ENCODE measurements at places on chromosomes 5 and 9.
A peak's percentile ranks its signal among the peaks of the same experiment; 100 is the strongest.

DNA sequence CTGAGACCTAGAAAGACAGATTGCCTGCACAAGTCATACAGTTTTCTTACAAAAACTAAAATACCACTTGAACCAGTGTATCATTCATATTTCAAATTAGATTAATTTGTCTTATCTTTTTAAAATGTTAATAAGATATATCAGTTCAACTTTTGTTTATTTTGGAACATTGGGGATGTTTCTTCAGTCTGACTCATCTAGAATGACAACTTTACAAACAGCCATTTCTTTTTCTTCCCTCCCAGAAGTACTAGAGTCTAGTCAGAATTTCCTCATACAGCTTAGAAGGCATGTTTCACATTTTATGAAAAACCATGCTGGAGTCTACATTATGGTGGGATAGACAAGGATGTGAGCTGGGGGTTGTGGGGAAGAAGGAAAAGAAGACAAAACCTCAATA, 262.5 kb downstream of the NFIB start:
- no peak for DNase-seq

DNA sequence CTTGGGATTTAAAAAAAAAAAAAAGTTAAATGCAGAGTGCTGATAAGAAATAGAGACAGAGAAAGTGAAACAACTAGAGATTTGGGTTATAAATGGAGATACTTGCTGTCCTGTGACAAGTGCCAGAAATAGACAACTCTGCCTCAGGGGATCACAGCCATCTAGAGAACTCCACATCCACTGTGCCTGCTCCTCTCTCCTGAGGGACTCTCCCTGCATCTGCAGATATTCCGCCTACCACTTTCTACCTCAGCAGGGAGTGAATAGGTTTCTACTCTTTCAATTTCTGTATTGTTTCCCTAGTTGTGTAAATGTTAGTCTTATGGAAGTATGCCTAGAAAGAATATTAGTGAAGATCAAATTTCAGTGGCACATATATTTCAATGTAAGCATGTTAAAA, 307.2 kb downstream of the HTR1A start:
- no peak for DNase-seq

DNA sequence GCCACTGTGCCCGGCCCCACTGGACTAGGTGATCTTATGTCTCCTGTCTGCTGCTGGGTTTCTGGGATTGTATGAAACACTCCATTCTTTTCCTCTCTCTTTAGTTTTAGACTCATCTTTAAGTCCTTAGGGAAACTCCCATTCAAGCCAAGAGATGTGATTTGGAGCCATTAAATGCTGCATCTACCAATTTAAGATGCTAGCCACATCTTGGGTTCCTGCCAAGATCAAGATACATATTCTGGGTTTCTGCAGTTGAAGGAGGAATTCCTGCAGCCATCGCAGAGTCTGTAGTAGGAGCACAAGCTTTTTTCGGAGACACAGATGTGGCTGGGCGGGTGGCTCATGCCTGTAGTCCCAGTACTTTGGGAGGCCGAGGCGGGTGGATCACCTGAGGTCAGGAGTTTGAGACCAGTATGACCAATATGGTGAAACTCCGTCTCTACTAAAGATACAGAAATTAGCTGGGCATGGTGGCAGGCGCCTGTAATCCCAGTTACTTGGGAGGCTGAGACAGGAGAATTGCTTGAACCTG, 23.2 kb downstream of the STXBP1 start:
- DNase-seq, result no peak

- DNase-seq, result peak; percentile 42
Observed at GRCh38 chr5:61675015-61675692, 343.1 kb downstream of the ZSWIM6 start.

- no peak for DNase-seq
Observed at GRCh38 chr9:33320230-33320567, 29.9 kb downstream of the NFX1 start.

GRCh38 chr5:32951003-32951402, 239.9 kb downstream of the NPR3 start:
- DNase-seq, result no peak

DNA sequence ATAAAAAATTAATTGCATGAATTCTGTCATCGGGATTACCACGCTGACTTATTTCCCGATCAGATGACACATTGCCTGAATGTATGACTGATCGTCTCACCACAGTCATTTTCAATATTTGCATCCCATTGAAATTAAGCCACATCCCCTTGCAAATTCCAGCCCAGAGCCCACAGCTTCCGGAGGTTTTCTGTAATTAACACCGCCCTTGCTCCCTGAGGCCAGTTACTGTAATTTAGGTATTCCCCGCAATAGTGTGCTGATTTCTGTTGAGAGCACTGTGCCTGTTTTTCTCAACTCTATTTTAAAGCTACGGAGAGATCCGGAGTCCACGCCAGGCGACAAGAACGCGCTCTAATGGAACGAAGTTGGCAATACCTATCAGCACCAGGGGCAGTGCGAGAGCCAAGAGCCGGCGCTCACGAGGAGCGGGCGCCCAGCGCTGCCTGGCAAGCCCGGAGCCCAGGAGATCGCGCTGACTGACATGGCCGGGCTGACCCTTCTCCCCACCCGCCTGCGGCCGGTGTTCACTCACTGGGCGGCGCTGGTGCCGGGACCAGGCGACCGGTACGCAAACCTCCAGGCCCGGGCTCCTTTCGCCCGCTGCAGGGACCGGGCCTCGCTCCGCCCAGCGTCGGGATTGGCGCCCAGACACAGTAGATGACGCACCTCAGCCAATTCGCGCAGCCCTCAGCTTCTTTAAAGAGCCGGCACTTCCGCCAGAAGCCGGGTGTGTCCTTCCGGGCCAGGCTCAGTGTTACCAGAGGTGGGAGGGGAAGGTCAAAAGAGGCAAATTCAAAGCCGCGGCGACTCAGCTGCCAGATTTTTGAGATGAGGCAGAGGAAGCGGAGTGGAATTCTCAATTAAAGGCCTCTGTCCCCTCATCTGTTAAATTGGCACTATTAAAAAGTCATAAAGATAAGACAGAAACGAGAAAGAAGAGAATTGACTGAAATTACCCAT, at the start of gene PLGRKT:
Gene PLGRKT, minus strand, starts transcription at position 672 of the 963 bp plus-strand sequence. CDS start 5,948 bp downstream, outside the sequence.
- peak; percentile 78 for DNase-seq

DNA sequence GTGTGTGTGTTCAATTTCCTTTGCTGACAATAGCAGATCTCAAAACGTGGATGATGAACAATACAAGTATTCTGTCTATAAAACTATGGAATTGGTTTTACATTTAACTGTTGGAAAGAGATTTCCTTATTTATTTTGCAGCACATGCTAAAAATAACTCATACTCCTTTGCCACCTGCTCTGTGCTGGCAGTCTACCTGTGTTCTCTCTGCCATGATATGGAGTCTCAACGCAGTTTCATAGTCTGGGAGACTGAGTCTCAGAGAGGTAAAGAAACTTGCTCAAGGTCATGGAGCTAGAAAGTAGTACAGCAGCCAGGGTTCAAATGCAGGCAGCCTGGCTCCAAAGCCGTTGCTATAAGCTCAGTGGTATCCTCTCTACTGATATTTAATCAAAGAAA, 466.0 kb upstream of the DAP start:
- no peak for DNase-seq

- no peak for DNase-seq
Observed at GRCh38 chr5:57698802-57699201, 216.2 kb upstream of the ACTBL2 start.

DNA sequence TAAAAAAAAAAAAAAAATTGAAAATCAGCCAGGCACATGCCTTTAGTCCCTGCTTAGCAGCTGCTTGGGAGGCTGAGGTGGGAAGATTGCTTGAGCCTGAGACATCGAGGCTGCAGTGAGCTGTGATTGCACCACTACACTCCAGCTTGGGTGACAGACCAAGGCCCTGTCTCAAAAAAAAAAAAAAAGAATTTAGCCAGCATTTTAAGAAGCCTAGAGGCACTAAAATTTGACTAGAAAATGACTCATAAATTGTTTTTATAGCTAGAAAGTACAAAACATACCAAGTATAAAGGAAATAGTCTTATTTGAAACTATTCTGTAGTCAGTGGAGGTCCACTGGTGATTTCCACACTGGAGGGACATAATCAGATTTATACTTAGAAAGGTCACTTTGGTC, 17.5 kb downstream of the LRRC70 start:
- DNase-seq, result no peak

GRCh38 chr9:5455181-5455580, 4.8 kb downstream of the CD274 start:
- DNase-seq, result no peak

DNA sequence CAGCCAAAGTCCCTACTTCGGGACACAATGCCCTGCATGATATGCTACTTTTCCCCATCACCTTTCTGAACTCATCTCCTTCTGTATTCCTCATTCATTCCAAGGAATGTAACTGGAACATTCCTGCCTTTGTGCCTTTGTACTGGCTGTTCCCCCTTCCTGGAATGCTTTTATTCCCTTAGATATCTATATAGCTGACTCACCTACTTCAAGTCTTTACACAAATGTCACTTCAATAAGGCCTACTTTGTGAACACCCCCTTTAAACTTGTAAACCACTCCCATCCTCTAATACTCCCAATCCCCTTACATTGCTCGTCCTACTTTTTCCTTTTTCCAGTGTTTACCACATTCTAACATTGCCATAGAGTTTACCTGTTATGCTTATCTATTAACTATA, 2.4 kb downstream of the NOL6 start:
- no peak for DNase-seq

DNA sequence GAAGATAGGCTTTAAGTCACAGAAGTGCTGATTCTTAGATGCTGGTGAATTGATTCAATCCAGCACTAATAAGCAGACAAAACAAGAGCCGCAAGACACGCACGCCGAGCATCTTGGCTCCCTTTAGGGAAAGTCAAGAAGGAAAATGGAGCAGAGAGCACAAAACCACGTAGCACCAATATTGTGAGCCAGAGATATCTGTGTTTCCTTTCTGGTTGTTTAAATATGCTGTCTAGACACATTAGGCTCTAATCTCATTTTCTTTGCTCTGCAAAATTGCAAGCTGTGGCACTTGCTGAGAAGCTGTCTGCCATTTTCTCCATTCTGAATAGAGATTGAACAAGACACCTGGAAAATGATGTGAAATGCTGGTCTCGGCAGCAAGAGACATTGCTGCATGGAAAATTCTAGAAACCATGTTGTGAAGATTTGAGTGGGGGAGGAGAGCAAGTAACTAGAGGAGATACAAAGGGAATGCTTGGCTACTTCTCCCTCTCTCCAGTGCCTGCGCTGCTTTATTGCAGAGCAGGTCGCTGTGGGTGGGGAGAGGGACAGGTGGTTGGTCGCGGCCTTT, 336.3 kb downstream of the MED10 start:
- no peak for DNase-seq

DNA sequence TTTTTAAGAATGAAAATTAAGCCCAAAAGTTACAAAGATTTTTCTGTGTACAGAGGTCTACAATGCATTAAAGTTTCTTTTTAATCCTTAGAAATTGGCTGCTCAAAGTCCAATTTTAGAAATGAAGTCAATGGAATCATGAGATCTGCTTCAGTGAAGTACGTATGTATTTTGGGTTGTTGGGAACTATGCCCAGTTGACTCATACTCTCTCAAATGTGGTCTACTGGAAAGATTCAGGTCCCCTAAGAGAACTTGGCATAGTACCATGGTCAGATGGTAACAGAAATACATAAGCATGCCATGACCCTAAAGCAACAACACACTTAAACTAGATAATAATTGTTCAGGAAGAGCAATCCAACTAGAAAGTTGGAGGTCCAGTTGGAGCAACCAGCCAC, 23.0 kb downstream of the FBLL1 start:
- DNase-seq, result no peak

GRCh38 chr9:105447386-105447813, 434 bp upstream of the FSD1L start:
- no peak for DNase-seq

DNA sequence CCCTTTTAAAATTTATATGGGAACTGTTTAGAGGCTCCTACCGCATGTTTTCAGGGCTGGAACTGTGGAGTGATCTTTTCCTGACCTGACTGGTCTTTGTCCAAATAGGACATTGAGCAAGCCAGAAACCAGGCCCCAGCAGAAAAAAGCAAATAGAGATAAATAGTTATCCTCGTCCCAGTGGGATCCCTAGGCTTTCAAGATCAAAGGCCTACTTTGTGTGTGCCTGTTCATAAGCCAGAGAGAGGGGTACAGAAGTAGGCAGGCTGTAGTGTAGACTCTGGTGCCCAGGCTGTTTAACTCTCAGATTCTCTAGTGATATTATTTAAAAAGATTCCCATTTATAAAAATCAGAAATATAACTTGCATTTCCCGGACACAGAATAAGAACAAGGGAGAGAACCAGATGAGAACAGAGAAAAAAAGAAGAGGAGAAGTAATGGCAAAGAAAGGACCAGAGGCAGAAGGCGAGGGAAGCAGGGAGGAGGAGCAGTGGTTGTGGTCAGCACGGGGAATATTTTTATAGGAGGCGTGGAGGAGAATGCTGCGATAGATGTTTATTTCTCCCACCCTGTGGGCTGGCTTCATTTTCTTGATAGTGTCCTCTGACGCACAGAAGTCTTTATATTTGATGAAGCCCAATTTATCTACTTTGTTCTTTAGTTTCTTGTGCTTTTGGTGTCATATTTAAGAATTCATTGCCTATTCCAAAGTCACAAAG, 101.2 kb downstream of the AOPEP start:
- peak; percentile 61 for DNase-seq

DNA sequence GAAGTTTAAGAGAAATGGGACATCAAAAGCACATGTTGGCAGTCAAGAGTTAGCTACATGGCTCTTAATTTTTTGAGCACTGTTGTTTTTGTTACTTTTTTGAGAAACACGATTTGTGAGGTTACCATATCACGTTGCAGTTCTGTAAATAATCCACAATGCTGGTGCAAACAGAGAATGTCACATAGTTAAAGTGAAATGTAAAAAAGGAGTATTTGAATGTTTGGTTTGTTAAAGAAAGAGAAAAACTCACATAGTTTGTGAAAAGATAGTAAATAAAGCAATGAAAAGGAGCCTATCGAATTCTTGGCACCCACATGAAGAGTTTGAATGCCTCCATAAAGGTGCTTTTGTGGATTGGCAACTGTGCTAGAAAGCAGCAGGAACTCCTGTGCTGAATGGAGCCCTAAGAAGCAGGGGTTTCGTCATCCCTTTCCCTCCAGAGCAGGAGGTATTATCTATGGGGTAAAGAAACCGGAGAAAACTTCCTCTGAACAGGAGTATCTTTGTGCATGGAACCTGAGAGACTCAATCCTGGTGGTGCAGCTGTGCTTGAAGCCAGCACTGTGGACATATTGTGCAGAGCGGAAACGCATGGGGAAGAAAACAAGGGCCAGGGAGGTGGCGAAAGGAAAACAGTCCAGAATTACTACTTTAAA, 148.5 kb upstream of the OTULINL start:
- DNase-seq, result peak; percentile 27

DNA sequence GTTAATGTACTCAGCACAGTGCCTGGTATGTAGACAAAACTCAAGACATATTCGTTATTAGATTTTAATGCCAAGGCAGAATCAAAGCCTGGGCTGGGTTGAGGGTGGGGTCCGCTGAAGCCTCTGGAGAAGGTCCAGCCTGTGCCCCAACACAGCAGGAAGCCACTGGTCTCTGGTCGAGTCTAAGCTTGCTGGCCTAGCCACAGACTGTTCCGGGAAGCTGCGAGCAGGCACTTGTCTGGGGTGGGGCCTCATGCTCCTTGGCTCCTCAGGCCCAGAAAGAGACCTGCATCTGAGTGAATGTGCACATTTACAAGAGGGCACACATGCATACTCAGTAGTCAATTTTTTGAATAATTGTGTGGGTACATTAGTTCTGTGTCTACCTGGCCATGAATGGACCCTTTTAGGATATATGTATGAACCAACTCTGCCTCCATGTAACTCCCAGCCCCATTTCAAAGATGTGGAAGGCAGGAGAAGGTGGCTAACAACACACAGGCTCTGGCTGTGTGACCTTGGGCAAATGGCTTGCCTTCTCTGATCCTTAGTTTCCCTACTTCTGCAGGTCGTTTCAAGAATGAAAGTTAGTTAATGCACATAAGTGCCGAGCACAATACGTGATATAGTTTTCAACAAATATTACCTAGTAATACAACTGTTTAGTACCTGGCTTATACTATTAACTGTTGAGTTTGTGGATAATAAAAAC, 18.3 kb downstream of the FAT2 start:
- DNase-seq, result no peak
